ENCODE measurements at places on chromosomes 13 and 19. TPM values are rescaled to one million over a fixed set of nuclear protein-coding genes. Genes with fewer than 3 reads are reported as not detected.

GRCh38 chr13:101140936-101141335 is 275.4 kb downstream of the NALCN start:
- no peak for DNase-seq

- no peak for DNase-seq
Measured at GRCh38 chr13:40780822-40781401, 8.5 kb upstream of the SLC25A15 start.

GRCh38 chr13:49604570-49604969 is 19.2 kb upstream of the RCBTB1 start:
- no peak for DNase-seq

DNA sequence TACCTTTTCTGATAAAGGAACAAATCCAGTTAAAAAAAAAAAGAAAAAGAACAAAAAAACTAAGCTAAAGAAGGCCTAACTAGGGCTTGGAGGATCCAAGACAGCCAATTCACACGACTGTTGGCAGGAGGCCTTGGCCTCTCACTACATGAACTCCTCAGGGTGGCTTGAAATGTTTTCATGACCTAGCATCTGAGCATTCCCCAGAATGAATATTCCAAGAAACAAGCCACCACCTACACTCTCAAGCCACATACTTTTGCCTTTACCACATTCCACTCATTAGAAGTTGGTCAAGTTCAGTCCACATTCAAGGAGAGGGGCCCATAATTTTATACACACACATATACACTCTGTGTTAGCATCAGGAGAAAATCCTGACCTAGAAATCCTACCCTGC is 97.6 kb upstream of the SIAH3 start:
- no peak for DNase-seq

- no peak for DNase-seq
Measured at GRCh38 chr13:93446238-93446637, 219.6 kb downstream of the GPC6 start.

SHC2 gene
- total RNA-seq, result 11.1 TPM

GRCh38 chr13:80486402-80486801 is 145.5 kb upstream of the SPRY2 start:
- DNase-seq, result no peak

- DNase-seq, result no peak
Measured at GRCh38 chr13:94516456-94516855, 37.0 kb upstream of the DCT start.

GRCh38 chr13:109671919-109672318 is 114.5 kb downstream of the IRS2 start:
- DNase-seq, result no peak

DNA sequence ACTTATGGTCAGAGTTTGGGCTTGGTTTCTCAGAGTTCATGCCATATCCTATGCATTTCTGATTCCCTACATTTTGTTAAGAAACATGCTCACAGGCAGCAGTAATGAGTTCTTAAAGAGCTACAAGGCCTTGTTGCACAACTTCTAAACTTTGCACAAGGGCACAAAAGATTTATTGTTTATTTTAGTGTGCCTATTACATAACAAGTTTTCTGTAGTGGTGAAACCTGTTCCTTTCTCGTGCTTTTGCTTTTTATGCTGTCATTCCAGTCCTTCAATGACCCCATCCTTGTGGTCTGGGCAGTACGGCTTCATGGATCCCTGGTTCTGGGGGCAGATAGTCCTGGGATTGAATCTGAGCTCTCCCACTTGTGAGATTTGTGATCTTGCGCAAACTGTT is 17.8 kb downstream of the ZNF507 start:
- DNase-seq, result no peak

GRCh38 chr19:13099073-13099999 is 3.3 kb downstream of the LYL1 start:
- DNase-seq, result no peak

- no peak for DNase-seq
Measured at GRCh38 chr13:37277007-37277406, 171.5 kb upstream of the CSNK1A1L start.

- peak; percentile 79 for DNase-seq
Measured at GRCh38 chr19:35903550-35904179, 1.3 kb downstream of the HCST start.

DNA sequence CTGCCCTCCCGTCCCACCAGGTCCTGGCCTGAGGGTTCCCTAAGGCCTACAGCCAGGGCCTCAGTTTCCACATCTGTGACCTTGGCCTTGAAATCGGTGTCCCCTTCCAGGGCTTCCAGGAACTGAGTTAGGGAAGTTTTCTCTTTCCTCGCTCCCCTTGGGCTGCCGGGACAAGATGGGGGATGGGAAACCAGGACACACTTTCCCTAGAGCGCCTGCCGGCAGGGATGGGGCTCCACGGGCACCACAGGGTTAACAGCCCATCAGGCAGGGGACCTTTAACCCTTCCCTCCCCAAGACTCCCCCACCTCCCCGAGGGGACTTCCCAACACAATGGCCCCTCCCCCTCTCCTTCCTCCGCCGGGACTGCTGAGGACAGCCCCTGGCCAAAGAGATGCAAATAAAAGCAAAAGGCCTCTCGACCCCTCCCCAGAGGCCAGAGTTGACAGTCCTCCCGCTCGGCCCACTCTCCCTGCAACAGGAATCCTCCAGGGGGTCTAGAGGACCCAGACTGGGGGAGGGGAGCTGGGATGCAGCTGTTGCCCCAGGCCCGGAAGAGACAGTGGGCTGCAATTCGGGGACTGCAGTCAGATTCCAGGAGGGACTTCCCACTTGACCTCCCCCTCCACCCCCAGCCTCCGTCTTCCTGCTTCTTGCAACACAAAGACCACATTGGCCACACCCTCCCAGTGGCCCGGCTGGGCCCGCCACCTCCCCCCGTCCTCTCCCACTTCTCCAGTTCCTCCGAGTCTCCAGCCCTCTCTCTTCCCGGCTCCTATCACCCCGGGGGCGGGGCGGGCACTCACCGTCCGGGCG is 3.4 kb downstream of the BBC3 start:
- peak; percentile 88 for DNase-seq

Measured in umbilical cord (tissue), 2 donors.